ENCODE measurements at places on chromosomes 7 and 10.

- DNase-seq: no peak
Observed at GRCh38 chr7:133040674-133041073, 41.2 kb downstream of the CHCHD3 start.

- peak; percentile 38 for DNase-seq
Observed at GRCh38 chr10:92290076-92290836, 622 bp downstream of the CPEB3 start.

- DNase-seq: no peak
Observed at GRCh38 chr10:2686691-2687090, 380.7 kb upstream of the PFKP start.

DNA sequence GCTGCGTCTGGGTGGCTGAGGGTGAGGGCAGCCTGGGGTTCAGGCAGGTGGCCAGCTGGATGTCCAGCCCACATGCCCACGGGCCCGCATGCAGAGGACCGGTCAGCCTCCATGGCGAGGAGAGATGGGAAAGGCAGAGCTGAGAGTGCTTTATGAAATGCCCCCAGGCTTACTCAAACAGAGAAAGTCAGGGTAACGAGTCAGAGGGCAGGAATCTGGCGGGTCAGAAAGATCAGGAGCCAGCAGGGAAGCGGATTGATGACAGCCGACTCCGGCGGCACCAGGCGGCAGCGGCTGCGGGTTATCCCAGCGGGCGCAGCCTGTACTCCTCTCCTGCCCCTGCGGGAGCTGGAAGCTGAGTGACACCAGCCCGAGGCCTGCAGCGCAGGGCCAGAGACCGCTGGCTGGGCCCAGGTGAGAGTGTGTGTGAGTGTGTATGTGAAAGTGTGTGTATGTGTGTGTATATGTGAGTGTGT is 13.4 kb downstream of the SLC13A4 start:
- peak; percentile 74 for DNase-seq

- no peak for DNase-seq
Observed at GRCh38 chr10:78820007-78820362, 248.8 kb upstream of the ZMIZ1 start.

DNA sequence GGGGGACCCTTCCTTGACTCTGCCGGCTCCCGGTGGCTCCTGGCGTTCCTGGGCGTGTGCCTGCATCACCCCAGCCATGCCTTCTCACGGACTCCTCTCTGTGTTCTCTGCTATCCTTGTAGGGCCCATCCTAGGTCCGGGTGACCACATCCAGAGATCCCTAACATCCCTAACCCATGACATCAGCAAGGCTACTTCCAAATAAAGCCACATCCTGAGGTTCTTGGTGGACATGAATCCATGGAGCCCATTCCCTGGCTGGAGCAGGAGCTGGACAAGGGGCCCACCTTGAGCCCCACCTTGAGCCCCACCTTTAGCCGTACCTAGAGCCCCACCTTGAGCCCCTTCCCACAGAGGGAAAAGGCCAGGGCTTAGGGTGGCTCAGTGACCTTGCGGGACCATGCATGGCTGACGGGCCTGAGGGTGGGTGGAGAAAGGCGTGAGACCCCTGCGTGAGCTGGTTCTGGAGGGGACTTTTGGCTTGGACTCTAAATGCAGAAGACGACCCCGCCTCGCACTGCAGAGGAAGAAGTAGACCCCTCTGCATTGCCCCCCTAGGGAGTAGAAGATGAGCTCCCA is 58.5 kb upstream of the INPP5A start:
- DNase-seq: no peak

DNA sequence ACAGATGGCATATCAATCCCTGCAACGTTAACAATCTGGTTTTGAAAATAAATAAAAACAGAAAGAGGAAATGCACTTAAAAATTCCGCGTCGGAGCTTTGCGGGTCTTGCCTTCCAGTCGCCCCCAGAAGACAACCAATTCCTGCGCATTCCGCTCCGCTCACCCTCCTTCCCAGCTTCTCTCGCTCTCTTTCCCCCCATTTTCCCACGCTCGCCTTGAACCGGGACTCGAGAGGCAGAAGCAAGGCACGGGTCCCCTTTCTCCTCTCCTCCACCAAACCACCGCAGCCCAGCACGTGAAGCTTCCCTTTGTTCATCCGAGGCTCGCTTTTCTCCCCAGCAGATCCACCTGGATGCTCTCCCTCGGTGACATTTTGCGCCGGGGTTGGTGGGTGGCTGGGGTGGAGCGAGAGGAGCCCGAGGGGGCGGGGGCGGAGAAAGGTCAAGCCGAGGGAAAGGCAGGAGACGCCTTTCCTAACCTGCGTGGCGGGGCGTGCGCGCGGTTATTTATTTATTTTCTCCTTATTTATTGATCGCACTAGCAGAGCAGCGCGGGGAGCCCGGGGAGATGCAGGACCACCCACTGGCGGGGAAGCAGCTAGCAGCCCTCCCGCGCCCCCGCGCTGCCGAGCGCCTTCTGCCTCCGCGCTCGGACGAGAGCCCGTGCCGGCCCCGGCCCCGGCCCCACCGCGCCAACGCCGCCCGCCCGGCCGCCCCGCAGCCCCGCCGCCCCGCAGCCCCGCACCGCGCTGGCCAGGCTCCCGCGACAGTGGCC is at the start of gene KCND2:
TSS of gene KCND2 (plus strand) at position 475 of the 775 bp plus-strand sequence.
- peak; percentile 17 for DNase-seq

DNA sequence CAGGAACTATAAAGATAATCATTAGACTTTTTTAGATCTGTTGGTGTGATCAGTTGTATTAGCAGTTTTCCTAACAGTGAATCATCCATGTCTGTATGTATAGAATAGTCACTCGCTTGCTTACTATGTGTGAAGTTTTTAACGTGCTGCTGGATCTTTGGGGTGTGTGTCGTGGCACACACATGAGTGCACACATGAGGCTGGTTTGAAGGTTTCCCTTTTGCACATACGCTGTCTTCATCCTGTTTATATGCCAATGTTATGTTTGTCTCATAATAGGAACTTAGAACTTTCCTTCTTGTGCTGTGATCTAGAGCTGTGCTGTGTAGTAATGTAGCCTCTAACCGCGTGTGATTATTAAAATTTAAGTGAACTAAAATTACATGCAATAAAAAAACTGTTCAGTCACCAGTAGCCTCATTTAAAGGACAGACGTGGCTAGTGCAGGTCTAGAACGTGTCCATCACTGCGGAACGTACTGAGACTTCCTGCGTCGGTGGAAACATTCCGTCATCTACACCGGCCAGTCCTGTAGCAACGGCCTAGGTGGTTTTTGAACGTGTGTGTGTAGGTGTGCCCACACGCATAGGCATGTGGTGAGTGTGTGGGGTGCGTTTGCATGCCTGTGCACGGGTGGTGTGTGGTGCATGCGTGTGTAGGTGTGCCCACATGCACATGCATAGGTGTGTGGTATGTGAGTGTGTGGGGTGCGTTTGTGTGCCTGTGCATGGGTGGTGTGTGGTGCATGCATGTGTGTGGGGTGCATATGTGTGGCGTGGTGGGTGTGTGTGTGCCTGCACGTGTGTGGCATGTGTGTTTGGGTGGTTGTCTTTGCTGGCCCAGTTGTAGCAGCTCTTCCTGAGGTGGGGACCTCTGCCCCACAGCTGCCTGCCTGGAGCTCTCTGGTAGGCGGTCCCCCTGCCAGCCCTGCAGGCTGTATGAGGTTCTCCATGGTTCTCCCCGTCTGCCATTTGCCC is 56.6 kb downstream of the INPP5A start:
- no peak for DNase-seq

DNA sequence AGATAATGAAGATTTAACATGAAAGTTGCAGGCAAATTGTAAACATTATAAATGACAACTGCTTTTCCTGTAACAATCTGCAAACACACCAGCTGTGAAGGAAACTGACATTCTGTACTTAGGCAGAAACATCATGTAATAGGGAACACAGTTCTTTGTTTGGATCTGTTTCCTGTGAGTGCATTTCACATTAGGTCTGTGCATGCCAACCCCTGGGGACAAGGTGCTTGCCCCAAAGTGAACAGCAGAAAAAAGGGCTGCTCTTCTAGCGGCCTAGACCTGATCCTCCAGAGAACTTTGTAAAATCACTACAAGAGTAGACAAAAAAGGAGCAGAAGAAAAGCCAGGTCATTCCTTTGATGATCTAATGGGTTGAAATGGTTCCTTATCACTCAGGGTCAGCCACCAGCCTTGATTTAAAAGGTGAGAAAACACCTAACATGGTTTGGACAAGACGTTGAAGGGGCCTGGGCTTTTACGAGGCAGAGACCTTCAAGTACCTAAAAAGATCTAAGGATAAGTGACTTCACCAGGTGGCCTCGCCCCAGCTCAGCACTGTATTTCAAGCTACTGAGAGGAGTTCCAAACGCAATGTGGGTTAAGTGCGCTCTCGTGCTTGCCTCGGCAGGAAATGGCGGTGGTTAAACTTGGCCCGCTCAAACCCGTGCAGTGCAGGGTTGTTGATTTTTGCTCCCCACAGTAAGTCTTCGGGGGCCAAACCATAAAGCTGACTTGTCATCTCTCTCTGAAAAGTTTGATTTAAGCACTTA is 249.7 kb downstream of the CREB5 start:
- no peak for DNase-seq

- no peak for DNase-seq
Observed at GRCh38 chr7:148763622-148764021, 64.9 kb downstream of the CUL1 start.

DNA sequence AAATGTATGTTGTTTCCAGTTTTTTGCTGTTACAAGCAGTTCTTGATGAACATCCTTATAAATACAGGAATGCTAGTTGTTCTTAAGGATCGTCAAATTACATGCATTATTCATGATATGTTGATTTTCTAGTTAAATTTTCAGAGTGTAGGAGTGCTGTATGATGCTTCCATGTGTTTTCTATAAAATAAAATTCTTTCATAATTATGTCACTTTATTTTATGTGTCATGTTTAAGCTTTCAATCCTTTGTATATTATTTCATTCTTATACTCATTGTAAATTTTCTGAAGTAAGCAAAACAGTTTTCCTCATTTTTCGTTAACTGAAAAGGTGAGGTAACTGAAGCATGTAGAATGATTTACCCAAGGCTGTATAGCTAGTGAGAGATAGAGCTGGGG is 16.8 kb upstream of the MYPN start:
- no peak for DNase-seq

GRCh38 chr7:50730446-50731400 is 52.0 kb downstream of the GRB10 start:
- DNase-seq: no peak

DNA sequence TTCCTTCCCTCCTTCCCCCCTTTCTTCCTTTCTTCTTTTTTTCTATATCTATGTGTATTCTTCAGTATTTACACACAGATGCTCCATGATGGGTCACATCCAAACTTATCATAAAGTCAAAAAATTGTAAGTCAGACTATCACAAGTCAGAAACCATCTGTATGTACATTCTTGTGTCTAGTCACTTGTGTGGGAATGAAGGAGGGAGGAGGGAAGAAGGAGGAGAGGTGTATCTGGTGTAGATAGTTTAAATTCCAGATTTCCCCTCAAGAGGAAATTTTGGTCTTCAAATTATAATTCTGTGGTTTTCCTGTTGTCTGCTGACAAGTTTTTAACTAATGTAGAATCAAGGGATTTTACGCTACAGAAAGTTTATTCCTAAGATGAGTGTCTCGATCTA is 287.2 kb downstream of the ETV1 start:
- no peak for DNase-seq

DNA sequence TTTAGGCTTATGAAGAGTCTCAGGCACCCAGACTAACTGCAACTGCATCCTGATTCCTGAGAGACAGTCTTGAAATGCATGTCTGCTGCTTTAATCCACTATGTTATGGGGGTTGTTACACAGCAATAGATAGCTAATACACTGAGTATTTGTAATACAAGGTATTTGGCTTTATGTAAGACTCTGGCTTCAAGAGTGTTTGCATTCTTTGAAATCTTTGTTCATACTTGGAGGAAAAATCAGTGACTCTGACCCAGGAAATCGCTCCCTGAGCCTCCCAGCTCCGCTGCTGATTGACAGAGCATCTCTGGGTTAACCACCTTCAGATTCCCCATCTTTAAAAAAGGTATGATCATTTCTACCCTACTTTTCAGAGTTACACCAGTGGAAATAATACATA is 133.9 kb downstream of the MTPAP start:
- no peak for DNase-seq

- DNase-seq: no peak
Observed at GRCh38 chr10:15725603-15726002, 5.9 kb upstream of the ITGA8 start.

GRCh38 chr7:132614428-132615318 is 38.4 kb upstream of the PLXNA4 start:
- DNase-seq: no peak

DNA sequence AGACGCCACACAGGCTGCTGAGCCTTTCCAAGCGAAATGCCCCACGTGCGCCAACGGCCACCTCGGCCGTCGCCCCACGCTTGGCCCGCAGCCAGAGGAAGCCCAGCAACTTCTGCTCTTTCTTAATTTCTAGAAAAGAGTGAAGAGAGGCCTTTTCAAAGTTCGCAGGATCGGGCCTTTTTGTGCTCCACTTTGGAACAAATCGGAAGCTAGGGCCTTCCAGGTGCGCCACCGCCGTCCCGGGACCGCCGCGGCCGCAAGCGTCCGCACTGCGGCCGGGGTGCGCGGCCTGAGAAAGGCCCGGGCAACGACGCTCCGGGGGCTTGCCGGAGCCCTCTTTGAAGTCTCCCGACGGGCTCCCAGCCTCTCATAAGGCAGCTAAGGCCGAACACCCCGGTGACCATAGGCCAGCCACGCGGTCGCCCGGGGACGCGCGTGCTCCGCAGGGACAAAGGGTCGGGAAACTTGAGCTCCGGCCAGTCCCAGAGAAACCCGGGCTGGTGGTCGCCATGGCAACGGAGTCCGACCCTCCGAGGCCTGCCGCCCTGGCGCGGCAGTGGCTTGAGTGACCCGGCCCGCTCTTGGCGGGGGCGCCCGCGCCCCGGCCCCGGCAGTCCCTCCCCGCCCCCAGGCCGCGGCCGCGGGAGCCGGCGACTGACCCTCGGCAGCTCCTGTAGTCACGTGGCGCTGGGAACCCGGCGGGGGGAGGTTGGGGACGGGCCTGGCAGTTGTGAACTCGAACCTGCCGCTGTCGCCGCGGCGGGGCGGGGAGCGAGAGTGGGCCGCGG is at the start of gene REPIN1:
TSS of gene REPIN1 (plus strand) at position 727 of the 788 bp plus-strand sequence. CDS start 890 bp downstream, outside the sequence.
- peak; percentile 65 for DNase-seq

GRCh38 chr7:142356166-142356565 is 98.3 kb upstream of the PRSS58 start:
- DNase-seq: no peak

- peak; percentile 56 for DNase-seq
Observed at GRCh38 chr10:34031400-34031799, 696.9 kb upstream of the NRP1 start.

DNA sequence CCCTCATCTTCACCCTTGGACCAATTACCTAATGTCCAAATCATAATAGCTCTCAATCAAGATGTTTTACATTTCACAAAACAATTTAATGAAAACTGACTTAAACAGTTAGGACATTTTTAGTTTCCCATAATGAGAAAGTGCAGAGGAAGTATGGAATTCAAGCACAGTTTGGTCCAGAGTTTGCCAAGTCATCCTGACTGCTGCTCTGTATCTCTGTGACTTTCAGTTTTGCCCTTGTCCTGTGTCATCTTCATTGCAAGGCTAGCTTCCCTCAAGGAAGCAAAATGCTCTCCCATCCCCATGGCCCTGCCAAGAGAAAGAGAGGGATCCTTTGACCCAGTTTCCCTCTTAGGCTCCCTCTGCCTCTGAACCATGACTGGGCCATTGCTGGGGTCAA is 7.9 kb upstream of the PLEKHS1 start:
- DNase-seq: no peak

Data from HT1080 (cell line).